ENCODE measurements at places on chromosomes 6 and 20. TPM values are rescaled to one million over a fixed set of nuclear protein-coding genes. Genes with fewer than 3 reads are reported as not detected.

Gene E2F1
- 23.7 TPM for total RNA-seq

Gene PPP1R3G
- total RNA-seq: 3.8 TPM

Gene ADAM33
- total RNA-seq: 145 TPM

Gene RIMS1
- total RNA-seq: not detected

Gene CGA
- not detected for total RNA-seq

Gene TAF4
- 5.4 TPM for total RNA-seq

Gene BTNL2
- total RNA-seq: not detected

Gene TSBP1
- not detected for total RNA-seq

Gene ARMH2
- not detected for total RNA-seq

Gene GATA5
- not detected for total RNA-seq

Gene SNAI1
- 2.7 TPM for total RNA-seq

Gene GHRH
- not detected for total RNA-seq

Gene ZSCAN23
- 12.0 TPM for total RNA-seq

Gene MYT1
- not detected for total RNA-seq

Gene MOXD1
- total RNA-seq: 78.8 TPM

Gene RAMACL
- 2.4 TPM for total RNA-seq

Gene OR2J3
- not detected for total RNA-seq

Gene IFNGR1
- 58.5 TPM for total RNA-seq

Gene TMEM244
- not detected for total RNA-seq

Gene FUT9
- total RNA-seq: not detected

Gene HLA-DOB
- total RNA-seq: not detected

Gene GRIK2
- 8.9 TPM for total RNA-seq

Gene TAP1
- 11.9 TPM for total RNA-seq

Gene GPR6
- total RNA-seq: not detected

Gene PRND
- total RNA-seq: not detected

Gene FRK
- total RNA-seq: 2.0 TPM

Gene NFYA
- total RNA-seq: 14.2 TPM

Gene CTAGE9
- not detected for total RNA-seq

Gene ZNF311
- total RNA-seq: 1.3 TPM

Gene MUCL3
- total RNA-seq: under 0.01 TPM

Gene DSN1
- 40.4 TPM for total RNA-seq

Gene MICB
- total RNA-seq: 3.4 TPM

Gene ZBTB9
- 3.8 TPM for total RNA-seq

Gene DLK2
- 0.36 TPM for total RNA-seq

Gene GPX5
- not detected for total RNA-seq

Gene HCRTR2
- not detected for total RNA-seq

Gene MEI4
- not detected for total RNA-seq

Gene WASF1
- 11.7 TPM for total RNA-seq

Gene LYRM2
- 19.6 TPM for total RNA-seq

Gene STMN3
- total RNA-seq: 9.3 TPM
